Putamen (tissue), 1 donor: ENCODE measurements at places on chromosomes 2 and 18.

DNA sequence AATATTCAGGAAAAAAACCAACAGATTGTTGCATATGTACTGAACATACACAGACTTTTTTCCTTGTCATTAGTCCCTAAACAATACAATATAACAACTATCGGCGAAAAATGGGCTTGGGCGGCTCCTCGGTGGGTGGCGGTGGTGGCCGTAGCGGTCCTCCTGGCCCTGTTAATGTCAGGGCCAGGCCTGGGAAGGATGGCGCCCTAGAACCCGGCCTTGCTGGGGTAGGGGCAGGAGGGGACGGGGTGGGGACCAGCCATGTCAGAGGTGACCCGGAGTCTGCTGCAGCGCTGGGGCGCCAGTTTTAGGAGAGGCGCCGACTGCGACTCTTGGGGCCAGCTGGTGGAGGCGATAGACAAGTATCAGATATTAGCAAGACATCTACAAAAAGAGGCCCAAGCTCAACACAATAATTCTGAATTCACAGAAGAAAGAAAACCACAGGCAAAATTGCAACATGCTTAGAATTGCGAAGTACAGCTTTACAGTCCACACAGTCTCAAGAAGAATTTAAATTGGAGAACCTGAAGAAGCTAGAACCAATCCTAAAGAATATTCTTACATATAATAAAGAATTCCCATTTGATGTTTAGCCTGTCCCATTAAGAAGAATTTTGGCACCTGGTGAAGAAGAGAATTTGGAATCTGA, 36.5 kb downstream of the ROCK2 start:
- DNase-seq, result no peak

- DNase-seq, result no peak
Measured at GRCh38 chr2:102083393-102083703, 59.2 kb upstream of the IL1R1 start.

DNA sequence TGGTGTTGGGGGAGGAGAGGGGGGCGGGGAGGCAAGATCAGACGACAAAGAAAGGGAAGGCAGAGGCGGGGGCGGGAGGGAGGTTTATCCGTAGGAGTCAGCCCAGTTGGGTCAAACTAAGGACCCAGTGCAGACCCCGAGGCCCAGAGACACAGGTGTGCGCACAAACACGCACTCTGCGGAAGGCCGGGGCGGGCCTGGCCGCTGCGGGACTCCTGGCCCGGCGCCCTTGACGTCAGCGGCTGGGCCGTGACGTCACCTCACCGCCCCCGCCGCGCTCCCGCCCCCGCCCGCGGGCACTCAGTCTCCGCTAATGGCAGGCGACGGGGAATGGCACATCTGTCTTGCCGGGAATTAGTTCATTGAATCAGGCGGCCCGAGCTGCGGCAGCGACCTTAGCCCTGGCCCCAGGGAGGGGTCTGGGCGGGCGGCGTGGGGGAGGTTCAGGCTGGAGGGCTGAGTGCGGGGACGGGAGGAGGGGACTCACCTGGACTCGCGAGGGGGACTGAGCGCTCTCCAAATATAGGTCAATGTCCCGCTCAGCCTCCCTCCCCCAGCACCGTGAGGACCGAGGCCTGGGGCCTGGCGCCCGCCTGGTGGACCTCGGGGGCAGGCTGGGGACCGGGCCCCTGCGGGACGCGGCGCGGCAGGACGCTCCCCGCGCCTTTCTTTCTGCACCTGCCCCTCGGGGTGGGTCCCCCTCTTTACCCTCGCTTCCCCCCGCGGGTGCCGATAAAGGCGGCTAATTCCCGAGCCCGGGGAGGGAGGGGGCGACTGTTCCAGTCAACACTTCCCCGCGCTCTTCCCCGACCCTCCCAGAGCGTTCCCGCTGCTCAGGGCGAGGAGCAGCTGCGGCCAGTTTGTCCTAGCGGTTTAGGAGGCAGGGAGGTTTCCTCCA, 15.5 kb upstream of the ECEL1 start:
- peak; percentile 29 for DNase-seq

DNA sequence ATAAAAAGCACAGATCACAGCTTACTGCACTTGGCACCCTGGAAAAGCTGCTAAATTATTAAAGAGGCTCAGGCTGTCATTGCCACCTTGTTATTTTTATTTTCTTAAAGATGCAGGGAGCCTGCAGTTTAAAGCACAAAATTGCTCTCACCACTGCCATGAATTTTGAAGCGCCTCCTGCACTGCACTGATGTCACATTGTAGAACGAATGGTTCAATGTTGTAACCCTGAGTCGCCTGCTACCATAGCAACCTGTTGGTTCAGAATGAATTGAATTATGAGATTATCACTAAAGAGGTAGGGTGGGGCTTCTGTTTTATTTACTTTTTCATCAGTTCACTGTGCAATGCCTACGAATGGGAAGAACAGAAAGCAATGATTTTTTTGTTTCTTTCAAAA, 16.5 kb downstream of the SCG2 start:
- DNase-seq, result no peak

GRCh38 chr18:54284981-54285785, 15.9 kb downstream of the POLI start:
- no peak for DNase-seq

- no peak for DNase-seq
Measured at GRCh38 chr18:78911751-78912283, 67.8 kb upstream of the SALL3 start.

DNA sequence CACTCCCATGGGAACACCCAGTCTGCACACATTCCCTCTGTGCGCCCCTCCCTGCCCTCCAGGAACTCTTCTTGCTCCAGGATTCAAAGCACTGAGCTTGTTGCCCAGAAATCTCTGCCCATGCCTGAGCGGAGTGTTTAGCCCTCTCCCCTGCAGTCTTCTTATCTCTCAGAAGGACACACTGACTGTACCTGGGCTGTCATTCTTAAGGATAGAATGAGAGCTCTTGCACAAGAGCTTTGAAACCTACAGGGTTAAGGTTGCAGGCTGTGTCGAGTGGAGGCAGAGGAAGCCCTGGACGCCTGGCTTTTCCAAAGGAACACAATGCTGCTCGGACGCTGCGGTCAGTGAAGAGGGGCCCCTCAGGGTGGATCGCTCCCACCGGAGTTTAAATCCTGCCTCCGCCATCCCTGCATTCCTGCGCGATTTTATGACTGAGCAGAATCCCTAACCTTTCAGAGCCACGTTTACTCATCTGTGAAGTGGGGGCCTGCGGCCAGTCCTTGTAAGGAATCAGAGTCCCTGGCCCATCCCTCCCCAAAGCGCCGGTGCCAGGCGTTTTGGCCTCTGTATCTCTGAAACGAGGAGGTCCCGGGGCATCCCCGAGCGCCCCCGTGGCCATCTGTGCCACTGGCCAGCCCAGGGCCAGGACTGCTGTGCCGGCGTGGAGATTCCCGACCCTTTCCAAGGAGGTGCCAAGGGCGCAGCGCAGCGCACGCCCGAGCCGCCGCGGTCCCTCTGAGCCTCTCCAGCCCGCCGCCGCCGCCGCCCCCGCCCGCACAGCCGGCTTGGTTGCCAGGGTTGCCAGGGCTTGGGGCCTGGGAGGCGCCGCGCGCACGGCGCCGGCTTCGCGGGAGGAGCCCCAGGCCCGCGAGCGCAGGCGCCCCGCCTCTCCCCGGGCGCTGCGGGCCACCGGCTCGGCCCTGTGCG, 58.9 kb downstream of the FAM168B start:
- no peak for DNase-seq

GRCh38 chr2:186105016-186105724, 366.6 kb downstream of the FSIP2 start:
- no peak for DNase-seq

- DNase-seq, result no peak
Measured at GRCh38 chr2:156986339-156986988, 271.0 kb upstream of the GALNT5 start.

- DNase-seq, result no peak
Measured at GRCh38 chr2:21291426-21291825, 167.7 kb downstream of the TDRD15 start.

DNA sequence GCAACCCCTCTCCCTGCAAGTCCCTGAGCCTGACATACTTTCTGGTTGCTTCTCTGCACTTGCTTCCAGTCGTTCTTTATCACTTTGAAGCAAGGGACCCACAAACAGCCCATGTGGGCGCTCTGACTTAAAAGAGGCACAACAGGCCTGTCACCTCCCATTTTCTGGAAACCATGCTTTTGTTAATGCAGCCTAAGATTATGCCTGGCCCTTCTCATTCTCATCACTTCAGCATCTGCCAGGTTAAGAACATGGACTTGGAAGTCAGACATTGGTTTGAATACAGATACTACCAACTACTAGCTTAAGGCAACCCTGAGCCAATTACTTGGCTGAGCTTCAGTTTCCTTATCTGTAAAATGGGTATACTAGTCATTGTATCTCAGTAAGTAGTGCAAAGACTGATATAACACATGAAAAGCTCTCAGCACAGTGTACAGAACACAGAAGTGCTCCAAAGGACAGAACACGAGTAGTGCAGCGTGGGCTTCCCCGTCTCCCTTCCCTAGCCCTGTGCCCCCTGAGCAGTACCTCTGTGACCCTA, 141.4 kb downstream of the TNS1 start:
- DNase-seq, result no peak

DNA sequence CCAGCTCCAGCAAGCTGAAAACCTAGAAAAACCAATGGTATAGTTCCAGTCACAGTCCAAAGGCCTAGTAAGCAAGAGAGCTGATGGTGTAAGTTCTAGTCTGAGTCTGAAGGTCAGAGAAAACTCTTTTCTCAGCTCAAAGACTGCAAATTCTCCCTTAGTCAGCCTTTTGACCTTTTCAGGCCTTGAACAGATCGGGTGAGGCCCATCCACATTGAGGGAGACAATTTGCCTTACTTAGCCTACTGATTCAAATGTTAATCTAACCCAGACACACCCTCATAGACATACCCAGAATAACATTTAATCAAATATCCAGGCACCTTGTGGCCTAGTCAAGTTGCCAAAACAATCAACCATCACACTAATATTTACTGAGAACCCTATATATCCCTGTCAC, 110.8 kb upstream of the KCNJ3 start:
- DNase-seq, result no peak

DNA sequence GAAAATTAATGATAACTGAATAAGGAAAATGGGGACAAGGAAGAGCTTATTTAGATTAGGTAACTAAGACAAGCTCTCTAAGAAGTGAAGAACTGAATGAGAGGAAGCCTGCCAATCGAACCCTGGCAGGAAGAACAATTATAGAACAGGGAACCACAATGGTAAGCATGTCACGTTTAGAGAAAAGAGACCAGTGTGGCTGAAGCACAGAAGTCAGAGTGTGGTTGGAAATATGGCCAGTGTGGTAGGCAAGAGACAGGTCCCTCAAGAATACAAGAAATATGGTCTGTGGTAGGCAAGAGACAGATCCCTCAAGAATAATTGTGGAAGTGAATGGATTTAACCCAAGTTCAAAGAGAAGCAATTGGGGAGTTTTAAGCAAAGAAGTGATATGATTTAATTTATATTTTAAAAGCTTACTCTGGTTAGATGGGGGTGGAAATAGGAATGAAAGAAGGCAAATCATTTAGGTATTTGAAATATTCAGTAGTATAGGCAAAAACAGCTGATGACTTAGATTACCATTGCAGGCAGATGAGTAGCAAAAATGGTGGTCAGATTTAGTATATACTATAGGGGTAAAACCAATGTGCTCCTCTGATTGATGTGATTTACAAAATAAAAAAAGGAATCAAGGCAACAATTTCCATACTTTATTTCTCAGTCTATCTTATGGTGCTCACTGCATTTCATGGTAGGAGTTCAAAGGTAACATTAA, 38.8 kb upstream of the ERMN start:
- DNase-seq, result no peak

DNA sequence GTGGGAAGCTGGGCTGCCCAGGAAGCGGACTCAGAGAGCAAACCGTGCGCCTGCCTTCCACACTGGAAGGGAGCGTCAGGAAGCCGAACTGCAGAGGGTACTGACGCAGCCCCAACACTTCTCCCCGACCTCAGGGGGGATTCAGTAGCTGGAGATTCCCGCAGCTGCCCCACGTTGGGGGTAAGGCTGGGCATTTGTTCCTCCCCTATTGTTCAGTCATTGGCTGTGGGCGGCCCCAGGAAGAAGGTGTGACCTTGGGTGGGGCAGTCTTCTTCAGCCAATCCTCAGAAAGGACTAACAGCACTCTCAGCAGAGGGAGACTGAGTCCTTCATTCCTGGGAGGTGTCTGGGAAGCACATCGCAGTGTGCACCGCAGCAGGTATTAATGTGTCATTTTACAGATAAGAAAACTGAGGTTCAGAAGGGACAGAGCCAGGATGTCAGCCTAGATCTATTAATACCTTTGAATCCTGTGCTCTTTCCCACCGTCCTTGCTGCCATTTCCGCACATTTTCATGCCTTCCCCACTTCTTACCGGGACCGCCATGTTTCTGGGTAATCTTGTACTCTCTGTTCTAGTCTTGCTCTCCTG, 12.1 kb upstream of the C18orf32 start:
- DNase-seq, result no peak

DNA sequence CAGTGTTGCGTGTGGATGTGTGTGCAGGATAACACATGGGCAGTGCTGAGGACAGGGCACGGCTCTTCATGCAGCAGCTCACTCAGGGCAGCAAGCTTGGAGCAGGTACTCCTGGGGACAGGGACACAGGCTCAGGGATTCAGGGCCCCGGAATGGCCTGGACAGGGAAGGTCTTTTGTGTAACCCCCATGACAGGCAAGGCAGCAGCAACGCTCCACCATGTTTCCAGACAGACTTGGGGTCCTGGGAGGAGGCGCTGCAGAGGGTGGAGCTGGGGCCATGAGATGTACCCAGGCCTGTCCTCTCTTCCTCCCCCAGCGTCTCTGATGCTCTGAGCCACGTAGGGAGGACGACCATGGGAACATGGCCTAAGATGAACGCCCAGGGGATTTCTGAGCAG, 58.3 kb downstream of the ADNP2 start:
- no peak for DNase-seq
